ENCODE measurements at places on chromosomes 5 and 9.

GRCh38 chr9:135805422-135806022 is 101.8 kb downstream of the CAMSAP1 start:
- DNase-seq: no peak

GRCh38 chr5:80215523-80215922 is 40.3 kb downstream of the SERINC5 start:
- no peak for DNase-seq

DNA sequence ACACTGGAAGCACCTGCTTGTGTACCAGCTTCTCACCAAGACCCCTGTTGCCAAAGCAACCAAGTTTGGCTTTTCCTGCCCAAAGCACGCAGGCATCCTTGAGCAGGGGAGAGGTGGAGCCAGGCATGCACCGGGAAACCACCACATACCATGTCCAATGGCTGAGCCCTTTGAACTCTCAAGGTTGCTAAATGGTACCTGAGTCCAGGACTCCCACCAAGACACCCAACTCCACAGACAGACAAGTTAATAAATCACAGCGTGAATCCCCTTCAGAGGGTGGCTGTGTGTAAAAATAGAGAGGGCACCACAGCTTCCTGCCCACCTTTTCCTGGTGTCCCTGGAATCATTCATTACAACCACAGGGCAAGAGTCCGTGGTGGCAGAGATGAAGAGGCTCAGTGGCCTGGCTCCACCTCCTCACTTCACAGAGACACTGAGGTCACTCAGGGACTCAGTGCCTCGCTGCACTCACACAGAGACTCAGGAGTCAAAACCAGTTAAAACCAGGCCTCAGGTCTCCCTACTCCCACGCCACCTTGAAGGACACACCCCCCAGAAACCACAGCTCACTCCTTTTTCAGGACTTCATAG is 143.7 kb downstream of the C5orf15 start:
- no peak for DNase-seq

- DNase-seq: no peak
These were observed 33.8 kb downstream of the WNK2 start for GRCh38 chr9:93217706-93218105.

GRCh38 chr5:270340-270739 is 1.1 kb upstream of the PDCD6 start:
- no peak for DNase-seq

GRCh38 chr9:114799441-114799840 is 6.4 kb downstream of the TNFSF15 start:
- no peak for DNase-seq

GRCh38 chr5:74529101-74529500 is 111.4 kb downstream of the ENC1 start:
- no peak for DNase-seq

Measured in NCI-H526 (cell line).